ENCODE measurements at places on chromosomes 4 and X.

DNA sequence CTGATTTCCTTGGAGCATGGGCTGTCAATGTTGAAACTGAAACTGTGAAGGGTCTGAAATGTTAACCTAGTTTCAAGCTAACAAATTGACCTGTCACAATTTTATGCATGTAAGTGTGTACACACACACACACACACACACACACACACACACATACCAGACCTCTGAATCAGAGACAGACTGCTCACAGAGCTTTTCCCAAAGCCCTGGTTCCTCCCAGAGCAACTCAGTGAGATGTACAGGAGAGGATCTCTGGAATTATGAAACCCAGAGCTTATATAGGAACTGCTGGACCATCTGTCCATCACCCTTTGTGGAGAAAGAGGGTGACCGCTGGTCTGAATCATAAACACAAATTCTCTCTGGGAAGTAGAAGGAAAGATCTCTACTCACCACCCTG is 228.1 kb upstream of the PRPS2 start:
- DNase-seq, result no peak

GRCh38 chrX:3520458-3520857 is 174.0 kb upstream of the MXRA5 start:
- DNase-seq, result no peak

DNA sequence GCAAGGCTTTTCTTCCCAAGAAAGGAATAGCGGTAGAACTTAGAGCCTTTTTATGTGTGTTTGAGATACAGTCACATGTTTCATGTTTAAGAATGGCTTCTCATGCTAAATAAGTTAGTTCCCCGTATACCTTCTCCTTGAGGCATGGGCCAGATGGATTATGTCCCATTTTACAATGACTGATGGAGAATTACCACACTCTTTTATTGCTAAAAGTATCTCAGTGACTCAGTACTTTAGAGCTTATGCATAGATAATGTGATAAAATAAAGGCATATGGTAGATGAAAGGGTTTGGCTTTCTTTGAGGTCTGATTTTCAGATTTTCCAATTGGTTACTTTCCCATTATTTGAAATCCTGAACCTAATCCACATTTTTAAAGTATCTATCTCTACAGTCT is 121.8 kb upstream of the BMPR1B start:
- DNase-seq, result no peak

GRCh38 chr4:36467670-36468069 is 186.3 kb downstream of the DTHD1 start:
- DNase-seq, result no peak
